ENCODE measurements at places on chromosomes 7 and 10.

DNA sequence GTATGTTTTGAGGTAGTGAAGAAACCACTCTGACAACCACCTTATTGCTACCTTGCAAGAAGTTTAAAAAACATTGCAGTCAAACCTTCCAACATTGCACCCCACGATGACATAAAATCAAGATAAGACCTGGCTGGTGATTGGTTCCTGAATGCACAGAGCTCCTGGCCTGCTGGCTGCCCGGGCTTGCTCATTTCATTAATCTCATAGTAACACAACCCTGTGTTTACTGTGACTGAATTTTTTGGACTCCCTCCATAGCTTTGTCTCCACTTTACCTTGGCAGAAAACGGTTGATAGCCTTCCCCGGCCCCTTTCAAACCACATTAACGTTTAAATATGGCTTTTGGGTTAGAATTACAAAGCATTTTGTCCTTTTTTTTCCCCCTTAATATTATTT is 27.5 kb downstream of the VWA2 start:
- DNase-seq = no peak

GRCh38 chr7:37234928-37235327 is 213.7 kb downstream of the ELMO1 start:
- peak; percentile 30 for DNase-seq

DNA sequence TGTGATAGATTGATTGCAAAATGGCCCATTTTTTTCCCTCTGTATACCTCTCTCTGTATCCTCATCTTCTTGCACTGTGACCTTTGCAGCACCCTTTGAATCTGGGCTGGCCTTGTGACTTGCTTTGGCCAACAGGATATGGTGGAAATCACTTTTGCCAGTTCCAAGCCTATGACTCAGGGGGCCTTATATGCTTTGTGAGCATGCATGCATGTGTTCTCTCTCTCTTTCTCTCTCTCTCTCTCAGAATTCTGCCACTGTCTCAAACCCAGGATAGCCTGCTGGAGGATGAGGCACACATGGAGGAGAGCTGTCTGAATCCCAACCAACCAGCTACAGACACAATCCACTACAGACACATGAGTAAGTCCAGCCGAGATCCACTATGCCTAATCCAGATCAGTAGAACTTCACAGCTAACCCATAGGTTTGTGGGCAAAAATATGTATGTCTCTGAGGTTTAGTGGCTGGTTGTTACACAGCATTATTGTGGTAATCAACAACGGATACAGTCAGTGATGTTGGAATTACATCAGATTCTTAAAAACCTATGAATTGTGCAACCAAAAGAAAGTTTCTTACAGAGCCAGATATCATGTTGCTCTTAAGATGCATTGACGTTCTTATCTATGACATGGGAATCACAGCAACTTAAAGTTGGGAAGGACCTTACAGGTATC is 41.8 kb upstream of the ABCB4 start:
- no peak for DNase-seq

GRCh38 chr10:96292971-96293920 is 11.0 kb upstream of the DNTT start:
- DNase-seq = peak; percentile 55

- no peak for DNase-seq
Measured at GRCh38 chr10:124939290-124939689, 2.6 kb upstream of the ZRANB1 start.

DNA sequence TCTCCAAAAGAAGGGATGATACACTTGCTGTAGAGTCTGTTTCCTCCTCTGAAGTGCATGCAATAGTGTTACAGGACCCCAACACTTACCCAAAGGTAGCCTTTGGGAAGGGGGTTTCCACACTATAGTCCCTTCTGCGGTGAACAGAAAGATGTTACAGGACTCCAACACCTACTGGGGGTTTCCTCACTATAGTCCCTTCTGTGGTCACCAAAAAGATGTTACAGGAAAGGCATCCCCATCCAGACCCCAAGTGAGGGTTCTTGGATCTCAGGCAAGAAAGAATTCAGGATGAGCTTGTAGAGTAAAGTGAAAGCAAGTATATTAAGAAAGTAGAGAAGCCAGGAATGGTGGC is 69.2 kb upstream of the PIK3CG start:
- DNase-seq = no peak

DNA sequence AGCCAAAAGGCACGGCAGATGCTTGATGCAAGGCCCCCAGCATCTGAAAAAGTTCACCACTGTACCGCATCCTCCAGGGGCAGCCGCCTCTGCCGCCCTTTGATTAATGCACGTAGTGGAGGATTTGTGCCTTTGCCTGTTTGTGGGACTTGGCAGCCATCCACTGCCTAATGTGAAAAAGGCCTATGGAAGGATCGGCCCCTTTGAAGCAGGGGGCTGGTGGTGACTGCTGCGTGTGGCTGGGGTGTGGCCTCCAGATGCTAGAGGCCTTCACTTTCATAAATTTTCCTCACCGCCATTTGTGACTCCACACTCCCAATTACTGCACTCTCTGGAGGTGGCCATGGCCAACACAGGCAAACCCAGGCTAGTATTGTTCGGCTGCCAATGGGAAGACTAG is 226.0 kb downstream of the BMPER start:
- DNase-seq = no peak

DNA sequence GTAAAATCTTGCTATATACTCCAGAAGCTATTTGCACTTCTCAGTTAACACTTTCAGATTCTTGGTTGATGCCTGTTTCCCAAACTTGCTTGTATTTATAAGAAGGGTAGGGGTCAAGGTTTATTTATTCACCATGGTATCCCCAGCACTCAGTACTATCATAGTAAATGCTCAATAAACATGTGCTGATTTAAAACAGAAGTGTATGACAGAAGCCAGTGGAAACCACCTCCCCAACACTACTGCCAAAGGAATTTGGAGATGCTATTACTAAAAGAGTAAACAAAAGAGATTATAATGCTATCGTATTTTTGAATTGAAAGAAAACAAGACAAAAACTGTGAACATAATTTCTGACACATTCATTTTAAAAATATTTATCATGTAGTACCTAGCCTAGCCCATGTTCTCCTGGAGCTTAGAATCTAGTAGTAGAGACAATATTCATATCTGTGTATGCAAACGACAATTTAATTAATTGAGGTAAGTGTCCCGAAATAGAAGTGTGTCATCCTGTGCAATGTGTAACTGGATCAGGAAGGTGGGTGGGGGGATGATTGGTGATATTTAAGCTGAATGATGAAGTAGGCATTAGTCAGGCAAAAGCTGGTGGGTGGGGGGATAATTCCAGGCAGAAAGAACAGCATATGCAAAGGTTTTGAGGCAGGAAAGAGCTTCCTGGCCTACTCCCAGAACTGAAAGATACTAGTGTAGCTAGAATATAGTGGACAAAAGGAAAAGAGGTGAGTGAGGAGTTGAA is 77.5 kb downstream of the HGF start:
- DNase-seq = no peak
